ENCODE measurements at places on chromosomes 7 and 10. TPM values are rescaled to one million over a fixed set of nuclear protein-coding genes. Genes with fewer than 3 reads are reported as not detected.

The PRLHR gene
- not detected for polyA plus RNA-seq

- DNase-seq: peak; percentile 39
Measured at GRCh38 chr10:30559180-30559579, 70.4 kb downstream of the LYZL2 start.

- DNase-seq: no peak
Measured at GRCh38 chr10:114304571-114305421, 65.7 kb downstream of the VWA2 start.

GRCh38 chr7:119935418-119936025, 337.5 kb upstream of the KCND2 start:
- DNase-seq: no peak

The TPK1 gene
- polyA plus RNA-seq: 5.1 TPM

The PSD gene
- polyA plus RNA-seq: 0.89 TPM

GRCh38 chr10:104293011-104293410, 24.0 kb downstream of the GSTO2 start:
- no peak for DNase-seq

The CLDN4 gene
- 0.05 TPM for polyA plus RNA-seq
